ENCODE measurements at places on chromosomes 7 and 10. TPM values are rescaled to one million over a fixed set of nuclear protein-coding genes. Genes with fewer than 3 reads are reported as not detected.

The SPDYE3 gene
- 10.4 TPM for polyA plus RNA-seq

The NEBL gene
- 81.5 TPM for polyA plus RNA-seq

- DNase-seq: no peak
Measured at GRCh38 chr10:69807696-69808095, 6.0 kb downstream of the COL13A1 start.

The NACAD gene
- 7.0 TPM for polyA plus RNA-seq

- no peak for DNase-seq
Measured at GRCh38 chr7:108723381-108723814, 153.7 kb downstream of the DNAJB9 start.

DNA sequence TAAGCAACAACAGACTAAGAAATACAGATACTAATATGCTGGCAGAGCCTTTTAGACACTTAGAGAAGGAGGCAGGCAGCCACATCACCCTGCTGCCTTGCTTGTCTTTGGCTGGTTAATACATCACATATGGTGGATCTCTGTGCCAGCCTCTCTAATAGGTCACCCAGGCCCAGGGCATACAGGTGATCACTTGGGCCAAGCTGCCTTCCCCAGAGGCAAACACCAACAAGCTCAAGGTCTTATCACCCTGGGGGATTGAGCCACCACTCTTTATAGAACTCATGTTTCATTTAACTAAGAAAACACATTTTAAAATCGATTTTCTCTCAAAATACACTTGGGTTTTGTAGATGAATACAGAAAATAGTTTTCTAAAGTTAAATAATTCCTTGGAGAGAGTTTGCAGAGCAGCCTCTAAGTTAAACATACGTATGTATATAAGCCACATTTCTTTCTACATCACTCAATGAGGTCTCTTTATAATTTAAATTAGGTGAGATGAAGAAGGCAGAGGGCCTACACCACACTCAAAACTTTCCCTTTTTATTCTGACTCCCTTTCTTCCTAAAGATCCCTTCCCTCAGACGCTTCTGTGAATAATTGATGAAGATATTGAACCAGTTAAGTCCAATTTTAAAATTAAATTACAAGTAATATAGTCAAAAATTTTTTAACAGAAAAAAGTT, 556.8 kb upstream of the GHITM start:
- no peak for DNase-seq

The TIMM23 gene
- 65.6 TPM for polyA plus RNA-seq

- no peak for DNase-seq
Measured at GRCh38 chr7:77266291-77266794, 66.7 kb upstream of the FGL2 start.

GRCh38 chr10:7532723-7533498, 122.1 kb upstream of the SFMBT2 start:
- DNase-seq: peak; percentile 44

GRCh38 chr7:16462431-16462889, 3.1 kb downstream of the SOSTDC1 start:
- DNase-seq: no peak

DNA sequence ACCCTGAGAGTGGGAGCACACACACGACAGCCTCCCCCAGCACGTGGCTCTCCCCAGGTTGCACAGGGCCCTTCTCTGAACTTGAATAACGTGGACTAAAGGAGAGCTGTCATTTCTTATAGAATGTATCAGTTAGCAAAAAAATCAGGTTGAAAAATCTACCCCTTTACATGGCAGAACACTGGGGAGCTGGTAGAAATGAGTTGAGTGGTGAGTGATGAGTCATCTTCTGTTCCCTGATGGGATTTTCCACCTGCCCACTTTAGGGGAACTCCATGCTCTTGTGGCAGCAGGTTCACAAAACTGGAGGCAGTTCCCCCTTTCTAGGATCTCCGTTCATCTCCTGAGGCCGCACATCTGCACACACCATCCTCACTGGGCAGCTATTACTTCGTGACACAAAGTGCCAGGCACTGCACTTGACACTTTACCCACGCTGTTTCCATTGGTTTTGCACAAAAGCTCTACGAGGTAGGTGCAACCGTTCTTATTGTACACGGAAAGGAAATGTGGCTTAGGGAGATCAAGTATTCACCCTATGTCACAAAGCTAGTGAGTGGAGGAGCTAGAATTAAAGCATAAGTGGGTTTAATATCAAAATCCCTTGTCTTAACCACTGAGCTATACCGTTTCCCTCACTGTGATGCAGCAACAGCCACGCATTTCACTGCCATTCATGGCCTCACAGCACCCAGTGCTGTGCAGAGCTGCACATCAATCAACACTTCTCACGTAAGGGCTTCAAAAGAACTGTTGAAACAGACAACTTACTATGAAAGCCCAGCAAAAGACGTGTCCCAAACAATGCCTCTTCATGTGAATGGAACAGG, 80.2 kb downstream of the RNF216 start:
- DNase-seq: no peak

- peak; percentile 69 for DNase-seq
Measured at GRCh38 chr7:36062154-36062815, 90.8 kb upstream of the EEPD1 start.

DNA sequence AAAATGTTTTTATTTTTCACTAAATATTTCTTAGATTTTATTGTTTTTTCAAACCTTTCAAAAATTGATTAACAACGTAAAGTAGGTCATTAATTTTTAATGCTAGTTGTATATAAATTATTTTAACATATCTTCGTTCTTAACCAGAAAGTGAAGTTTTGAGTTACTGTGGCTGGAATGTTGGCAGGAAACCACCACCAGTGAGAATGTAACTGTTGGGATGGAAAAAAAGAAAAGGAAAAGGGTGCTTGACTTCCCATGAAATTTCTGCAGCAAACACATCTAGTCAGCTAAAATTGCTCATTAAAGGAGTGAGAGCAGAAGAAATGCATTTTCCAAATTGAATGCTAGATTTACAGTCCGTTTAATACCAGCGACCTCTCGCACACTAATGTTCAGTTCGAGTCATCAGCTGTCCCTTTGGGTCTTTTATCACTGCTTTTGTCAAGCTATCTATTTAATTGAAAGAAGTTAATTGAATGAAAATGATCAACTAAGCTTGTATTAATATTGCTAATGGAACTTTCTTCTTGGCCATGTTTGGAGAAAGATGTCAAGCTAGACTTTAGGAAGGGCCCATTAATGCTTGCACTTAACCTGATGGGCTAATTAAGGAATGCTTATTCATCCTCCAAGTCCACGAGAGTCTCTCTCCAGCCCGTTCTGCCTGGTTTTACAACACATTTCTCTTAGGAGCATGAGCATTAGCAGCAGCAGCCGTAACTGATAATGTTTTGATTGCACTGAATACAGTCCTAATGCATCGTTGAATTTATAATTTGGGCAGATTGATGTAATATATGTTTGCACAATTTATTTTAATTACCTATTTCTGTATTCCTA, 70.1 kb downstream of the UBE3C start:
- no peak for DNase-seq

- no peak for DNase-seq
Measured at GRCh38 chr10:12608761-12609160, 259.4 kb downstream of the CAMK1D start.

The CLDN4 gene
- polyA plus RNA-seq: 76.8 TPM

The ZCCHC24 gene
- polyA plus RNA-seq: 22.5 TPM

- DNase-seq: no peak
Measured at GRCh38 chr10:131725581-131726069, 175.2 kb upstream of the PPP2R2D start.

- no peak for DNase-seq
Measured at GRCh38 chr10:4429571-4429970, 396.4 kb upstream of the AKR1E2 start.

The DRGX gene
- not detected for polyA plus RNA-seq

The BAZ1B gene
- polyA plus RNA-seq: 77.8 TPM

DNA sequence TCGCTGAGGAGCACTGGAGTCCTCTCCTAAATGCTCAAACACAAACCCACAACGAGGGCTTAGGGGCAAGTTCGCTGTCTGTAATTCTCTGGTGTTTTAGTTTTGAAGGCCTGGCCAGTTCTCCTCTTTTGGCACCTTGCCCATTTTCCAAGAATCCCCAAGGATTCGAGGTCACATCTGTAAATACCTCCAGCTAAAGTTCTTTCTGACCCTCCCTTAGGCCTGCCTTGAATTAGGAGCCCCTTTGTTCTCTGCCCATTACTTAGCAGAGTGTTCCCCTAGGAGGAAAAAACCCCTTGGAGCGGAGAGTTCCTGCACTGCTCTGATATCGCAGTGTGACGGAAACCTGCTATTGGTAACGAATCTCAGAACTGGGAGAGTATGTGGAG, 743 bp upstream of the PYROXD2 start:
- no peak for DNase-seq
